ENCODE measurements at places on chromosomes 16 and 17.

DNA sequence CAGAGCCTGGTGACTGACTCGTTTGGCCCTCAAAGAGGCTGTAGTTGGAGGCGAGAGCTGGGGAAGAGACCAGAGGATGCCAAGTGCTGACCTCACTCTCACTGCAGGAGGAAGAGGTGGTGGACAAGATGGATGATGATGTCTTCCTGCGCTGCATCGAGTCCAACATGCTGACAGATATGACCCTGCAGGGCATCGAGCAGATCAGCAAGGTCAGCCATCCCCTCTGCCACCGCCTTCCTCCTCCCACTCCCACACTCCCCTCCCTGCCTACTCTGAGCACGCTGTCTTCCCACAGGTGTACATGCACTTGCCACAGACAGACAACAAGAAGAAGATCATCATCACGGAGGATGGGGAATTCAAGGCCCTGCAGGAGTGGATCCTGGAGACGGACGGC, 26.9 kb downstream of the POLR2A start:
- no peak for DNase-seq

DNA sequence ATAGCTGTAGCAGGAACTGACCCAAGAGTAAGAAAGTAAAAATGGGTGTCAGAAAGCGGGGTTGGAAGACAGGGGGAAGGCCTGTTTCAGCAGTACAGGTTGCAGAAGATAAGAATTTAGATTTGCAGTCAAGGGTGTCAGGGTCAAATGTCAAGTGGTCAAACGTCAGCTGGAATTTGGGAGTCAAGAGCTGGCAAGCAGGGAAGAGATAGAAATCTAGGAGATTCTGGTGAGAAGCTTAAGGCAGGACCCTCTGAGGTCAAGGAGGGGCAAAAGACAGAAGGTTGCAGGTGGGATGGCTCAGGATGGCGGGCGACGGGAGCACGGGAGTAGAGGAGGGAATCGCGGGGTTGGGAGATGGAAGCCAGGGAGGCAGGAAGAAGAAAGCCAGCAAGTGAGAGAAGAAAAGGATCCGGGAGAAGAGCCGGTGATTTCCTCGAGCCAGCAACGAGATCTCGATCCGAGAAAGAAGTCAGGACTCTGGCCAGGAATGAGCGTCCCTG, 335 bp downstream of the SLC25A35 start:
- no peak for DNase-seq

- DNase-seq = no peak
Observed at GRCh38 chr17:76789235-76789788, 51.4 kb downstream of the MFSD11 start.

- DNase-seq = no peak
Observed at GRCh38 chr16:660132-660458, 7.8 kb upstream of the RHOT2 start.

DNA sequence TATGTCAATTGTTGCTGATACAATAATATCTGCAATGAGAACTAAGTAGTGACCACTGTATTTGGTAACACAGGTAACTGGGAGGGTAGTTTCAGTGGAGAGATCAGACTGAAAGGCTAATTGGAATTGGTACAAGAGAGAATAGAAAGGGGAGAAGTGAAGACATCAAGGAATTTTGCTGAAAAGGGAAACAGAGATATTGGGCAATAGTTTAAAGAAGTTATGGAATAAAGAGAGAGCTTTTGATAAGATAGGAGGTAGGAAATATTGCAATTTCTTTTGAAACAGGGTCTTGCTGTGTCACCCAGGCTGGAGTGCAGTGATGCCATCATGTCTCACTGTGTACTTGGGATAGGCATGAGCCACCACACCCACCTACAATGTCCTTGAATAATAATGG, 26.9 kb upstream of the CDH11 start:
- DNase-seq = no peak

DNA sequence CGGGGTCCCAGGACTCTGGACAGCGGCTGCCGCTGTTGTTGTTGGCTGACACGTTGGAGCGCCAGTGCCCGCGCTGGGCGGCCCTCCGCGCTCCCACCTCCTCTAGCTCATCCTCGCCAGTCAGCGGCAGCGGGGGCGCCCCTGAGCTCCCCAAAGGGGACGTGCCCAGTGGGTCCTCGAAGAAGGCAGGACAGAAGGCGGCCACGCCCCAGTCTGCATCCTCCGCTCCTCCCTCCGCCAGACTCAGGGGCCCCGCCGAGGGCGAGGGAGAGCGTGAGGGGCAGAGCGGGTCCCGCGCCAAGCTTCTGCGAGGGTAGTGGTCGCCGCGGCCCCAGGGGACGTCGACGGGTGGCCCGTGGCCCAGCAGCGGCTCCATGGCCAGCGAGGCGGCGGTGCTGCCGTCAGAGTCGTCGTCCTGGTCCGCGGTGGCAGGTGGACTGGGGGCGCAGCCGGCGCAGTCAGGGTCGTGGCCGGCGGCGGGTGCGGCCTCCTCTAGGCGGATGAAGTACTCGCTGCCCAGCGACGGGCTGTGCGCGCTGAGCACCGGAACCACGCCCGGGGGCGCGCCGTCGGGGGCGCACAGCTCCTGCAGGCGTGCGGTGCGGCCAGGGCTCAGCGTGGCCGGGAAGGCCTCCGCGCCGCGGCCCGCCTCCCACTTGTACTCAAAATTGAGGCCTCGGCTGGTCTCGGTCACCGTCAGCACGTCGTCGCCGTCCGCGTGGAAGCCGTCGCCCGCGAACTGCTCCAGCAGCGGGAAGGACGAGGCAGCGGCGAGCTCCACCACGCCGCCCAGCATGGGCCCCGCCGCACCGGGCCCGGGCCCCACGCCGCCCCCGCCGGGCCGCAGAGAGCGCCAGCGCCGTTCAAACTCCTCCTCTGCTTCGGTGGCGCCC, 43.2 kb upstream of the PVALEF start:
- DNase-seq = no peak

- no peak for DNase-seq
Observed at GRCh38 chr16:71429581-71429980, 12.3 kb downstream of the TLE7 start.

- DNase-seq = no peak
Observed at GRCh38 chr17:45414990-45415881, 17.4 kb downstream of the ARHGAP27 start.

DNA sequence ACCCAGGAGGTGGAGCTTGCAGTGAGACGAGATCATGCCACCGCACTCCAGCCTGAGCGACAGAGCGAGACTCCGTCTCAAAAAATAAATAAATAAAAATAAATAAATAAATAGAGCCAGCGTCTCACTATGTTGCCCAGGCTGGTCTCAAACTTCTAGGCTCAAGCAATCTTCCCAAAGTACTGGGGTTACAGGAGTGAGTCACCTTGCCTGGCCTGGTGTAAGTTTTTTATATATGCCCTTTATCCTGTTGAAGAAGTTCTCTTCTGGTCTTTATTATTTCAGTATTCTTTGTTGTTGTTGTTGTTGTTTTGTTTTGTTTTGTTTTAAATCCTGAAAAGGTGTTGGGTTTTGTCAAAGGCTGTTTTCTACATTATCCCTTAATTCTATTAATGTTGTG, 30.1 kb upstream of the ABCC1 start:
- no peak for DNase-seq

All from T-helper 2 cell treated with Interferon-gamma antibody and Interleukin-4, amounts not matched to agents 5 μg/mL and 100 μg/mL, for 36 hours (primary cell).